ENCODE measurements at places on chromosomes 16 and 17. TPM values are rescaled to one million over a fixed set of nuclear protein-coding genes. Genes with fewer than 3 reads are reported as not detected.

- DNase-seq: no peak
Measured at GRCh38 chr17:27446569-27447301, 9.5 kb upstream of the KSR1 start.

The TUBB3 gene
- 0.48 TPM for total RNA-seq

DNA sequence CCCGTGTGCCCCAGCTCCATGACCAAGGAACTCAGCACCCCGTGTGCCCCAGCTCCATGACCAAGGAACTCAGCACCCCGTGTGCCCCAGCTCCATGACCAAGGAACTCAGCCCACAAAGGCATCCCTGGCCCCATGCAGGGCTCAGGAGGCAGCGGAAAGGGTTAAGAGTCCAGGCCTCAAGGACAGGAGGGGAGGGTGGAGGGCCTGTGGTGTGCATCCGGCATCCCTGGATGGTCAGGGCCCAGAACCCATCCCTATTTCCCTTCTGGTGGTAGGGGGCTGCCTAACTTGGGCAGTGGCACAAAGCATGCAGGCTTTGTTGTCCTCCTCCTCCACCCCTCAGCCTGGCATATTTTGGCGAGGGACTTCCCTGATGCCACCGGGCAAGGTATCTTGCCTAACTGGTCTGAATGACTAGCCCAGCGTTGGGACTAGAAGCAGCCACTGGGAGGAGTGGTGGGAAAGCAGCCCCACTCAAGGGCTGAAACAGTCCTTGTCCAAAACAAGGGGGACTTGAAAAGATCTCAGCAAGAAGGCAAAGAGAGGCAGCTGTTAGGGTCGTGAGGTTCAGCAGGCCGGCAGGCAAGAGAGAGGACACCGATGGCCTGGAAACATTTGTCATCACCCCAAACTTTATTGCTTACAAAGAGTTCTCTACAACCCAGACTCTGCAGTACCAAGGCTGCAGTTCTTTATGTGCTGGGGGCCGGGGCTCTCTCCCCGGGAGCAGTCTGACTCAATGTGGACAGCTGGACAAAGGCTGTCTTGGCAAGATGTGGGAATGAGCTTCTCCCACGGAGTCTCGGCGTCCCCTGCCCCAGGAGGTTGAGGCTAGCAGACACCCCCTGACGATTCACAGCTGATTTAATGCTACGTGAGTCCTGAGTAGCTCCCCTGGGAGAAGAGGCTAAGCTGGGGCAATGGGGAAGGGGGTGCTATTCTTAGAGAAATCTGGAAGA is 902 bp upstream of the SPATA32 start:
- DNase-seq: no peak

- no peak for DNase-seq
Measured at GRCh38 chr17:49978501-49978900, 9.5 kb downstream of the DLX4 start.

- DNase-seq: no peak
Measured at GRCh38 chr17:37756051-37756450, 11.2 kb upstream of the HNF1B start.

DNA sequence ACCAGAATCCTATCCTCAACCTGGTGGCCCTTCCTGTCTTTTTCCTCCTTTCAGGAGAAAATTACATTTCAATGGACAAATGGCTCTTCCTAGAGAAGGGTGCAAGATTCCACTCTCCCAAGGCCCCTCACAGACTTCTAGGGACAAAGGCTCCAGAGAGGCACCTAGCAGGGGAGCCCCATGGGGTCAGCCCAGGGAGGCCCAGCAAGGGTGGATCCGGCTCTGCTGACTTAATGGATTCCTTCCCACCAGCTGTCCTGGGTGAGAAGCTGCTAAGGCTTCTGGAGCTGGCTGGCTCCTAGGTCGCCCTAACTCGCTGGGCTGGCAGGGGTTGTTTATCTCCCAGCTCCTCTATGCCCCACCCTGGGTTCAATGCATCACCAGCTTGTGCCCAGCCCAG is 152.4 kb downstream of the ZNF423 start:
- no peak for DNase-seq

GRCh38 chr16:1261131-1261892 is 5.4 kb downstream of the TPSD1 start:
- DNase-seq: no peak

The CLDN7 gene
- 3.8 TPM for total RNA-seq

DNA sequence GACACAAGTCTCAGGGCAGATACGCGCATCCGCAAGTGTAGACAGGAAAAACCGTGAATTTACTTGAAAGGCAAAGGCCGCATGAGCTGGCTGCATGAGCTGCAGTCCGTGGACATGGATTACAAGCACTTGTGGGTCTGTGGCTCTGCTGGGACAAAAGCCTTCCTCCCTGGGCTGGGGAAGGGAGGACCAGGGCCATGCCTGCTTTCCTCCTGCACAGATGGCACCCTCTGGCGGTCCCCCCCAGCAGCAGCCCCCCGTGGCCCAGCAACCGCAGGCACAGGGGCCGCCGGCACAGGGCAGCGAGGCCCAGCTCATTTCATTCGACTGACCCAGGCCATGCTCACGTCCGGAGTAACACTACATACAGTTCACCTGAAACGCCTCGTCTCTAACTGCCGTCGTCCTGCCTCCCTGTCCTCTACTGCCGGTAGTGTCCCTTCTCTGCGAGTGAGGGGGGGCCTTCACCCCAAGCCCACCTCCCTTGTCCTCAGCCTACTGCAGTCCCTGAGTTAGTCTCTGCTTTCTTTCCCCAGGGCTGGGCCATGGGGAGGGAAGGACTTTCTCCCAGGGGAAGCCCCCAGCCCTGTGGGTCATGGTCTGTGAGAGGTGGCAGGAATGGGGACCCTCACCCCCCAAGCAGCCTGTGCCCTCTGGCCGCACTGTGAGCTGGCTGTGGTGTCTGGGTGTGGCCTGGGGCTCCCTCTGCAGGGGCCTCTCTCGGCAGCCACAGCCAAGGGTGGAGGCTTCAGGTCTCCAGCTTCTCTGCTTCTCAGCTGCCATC is 1.7 kb upstream of the MRPL12 start:
- no peak for DNase-seq

The SMARCE1 gene
- total RNA-seq: 99.7 TPM

The KRT12 gene
- not detected for total RNA-seq

GRCh38 chr17:43976963-43977837 is 23.5 kb upstream of the PYY start:
- no peak for DNase-seq

The RCVRN gene
- total RNA-seq: not detected

DNA sequence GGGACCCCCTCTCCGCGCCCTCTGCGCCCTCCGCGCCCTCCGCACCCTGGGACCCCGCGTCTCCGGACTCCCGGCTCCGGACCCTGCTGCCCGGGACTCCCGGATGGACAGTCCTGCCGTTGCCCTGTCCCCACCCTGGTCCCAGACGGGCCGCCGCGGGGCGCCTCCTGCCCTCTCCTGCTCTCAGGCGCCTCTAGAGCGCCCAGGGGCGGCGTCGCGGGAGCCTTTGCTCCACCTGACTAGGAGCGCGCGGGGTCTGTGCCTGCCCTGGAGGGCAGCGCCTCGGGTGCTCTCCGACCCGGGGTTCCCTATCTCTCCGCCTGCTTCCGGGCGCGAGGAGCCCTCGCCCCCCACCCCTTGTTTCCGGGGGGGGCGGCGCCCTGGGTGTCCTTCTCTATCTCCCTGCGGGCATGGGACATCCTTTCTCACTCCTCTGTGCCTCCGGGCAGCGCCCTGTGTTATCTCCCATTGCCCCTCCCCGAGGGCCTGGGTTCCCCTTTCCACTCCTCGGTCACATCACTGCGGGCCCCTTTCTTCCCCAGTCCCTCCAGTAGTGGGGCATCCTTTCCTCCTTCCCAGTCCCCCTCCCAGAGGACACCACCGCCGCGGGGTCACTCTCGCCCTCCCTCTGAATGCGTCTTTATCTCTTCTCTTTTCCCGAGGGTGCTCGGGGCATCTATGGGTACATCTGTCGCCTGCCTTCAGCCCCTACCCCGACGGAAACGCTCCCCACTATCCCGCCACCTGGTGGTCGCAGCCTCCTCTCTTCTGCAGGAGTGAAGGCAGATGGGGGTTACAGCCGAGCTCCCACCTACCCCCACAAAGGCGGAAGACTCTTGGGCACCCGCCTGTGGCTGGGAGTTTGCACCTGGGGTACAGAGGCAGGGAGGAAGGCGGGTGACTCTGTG is 875 bp downstream of the PRKCB start:
- peak; percentile 38 for DNase-seq

DNA sequence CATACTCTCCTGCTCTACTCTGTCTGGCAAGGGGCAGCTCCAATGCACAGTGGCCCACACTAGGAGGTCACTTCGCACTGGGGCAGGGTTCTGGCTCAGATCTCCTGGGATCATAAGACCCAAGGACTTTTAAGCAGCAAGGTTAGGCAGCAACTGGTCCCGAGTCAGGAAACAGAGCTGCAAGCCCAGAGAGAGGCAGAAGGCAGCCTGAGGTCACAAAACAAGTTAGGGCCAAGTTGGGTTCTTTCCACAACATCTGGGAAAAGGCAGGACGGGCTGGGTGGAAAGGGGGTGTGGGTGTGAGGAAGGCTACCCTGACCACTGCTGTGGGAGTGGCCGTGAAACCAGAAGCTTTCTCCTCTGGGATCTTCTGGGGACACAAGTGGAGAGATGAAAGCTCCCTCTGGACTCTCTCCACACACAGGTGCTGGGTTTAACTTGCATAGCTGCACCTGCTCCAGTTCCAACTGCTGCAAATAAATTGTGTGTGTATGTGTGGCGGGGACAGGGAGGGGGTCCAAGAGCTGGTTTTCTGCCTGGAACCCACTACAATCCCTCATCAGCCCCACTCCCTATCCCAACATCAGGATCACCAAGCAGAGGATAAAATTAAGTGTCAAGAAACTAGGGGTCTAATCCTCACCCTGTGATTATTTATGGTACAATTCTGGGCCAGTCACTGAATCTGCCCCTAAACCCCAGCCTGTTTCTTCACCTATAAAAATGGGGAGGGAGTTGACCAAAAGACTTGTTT is 8.0 kb upstream of the TSPOAP1 start:
- no peak for DNase-seq

- peak; percentile 24 for DNase-seq
Measured at GRCh38 chr16:74309789-74310781, 13.5 kb downstream of the PSMD7 start.

GRCh38 chr17:75909812-75910274 is 5.2 kb upstream of the MRPL38 start:
- DNase-seq: no peak

The FGF11 gene
- total RNA-seq: 41.8 TPM

GRCh38 chr16:84717484-84717883 is 17.7 kb downstream of the USP10 start:
- DNase-seq: no peak

DNA sequence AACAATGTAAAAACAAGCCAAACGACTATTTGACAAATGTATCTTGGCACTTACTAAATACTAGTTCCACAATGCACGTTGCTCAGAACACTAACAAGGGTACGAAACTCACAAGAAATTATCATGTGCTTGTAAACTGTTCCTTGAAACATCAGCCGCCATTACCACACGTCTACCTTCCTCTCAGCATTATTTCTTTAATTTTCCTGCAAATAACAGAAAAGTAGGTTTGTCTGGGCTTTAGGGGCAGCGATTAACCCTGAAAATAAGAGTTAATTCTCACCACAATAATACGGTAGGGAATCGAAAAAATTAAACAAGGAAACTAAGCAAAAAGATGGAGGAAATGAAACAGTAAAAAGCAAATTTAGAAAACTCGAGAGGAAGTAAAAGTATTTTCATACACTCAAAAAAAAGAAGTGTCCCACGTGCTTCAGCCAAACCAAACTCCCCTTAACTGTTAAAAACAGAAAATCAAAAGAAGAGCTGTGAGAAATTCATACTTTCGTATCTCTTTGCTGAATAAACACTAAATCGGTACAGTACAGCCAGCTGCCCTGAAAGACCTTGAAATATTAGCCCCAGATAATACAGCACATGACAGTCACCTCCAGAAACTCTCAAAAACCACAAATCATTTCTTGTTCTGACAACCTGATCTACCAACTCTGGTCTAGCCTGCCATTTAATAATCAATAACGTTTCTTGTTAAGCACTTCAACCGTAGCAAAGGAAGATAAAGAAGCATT is 1.2 kb downstream of the ARHGAP17 start:
- no peak for DNase-seq

DNA sequence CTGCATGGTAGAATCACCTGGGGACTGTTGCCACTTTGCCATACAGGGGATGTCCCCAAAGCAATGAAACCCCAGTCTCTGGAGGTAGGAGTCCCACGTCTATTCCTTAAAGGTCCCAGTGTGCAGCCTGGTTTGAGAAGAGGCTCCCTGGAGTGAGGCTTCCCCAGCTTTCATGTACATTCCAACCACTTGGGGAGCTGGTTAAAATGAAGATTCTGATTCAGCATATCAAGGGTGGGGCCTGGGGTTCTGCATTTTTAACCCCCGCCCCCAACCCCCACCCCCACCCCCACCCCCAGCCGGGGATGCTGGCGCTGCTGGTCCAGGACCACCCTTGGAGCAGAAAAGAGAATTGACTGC is 241.2 kb downstream of the FOXL1 start:
- DNase-seq: no peak

The ABCC12 gene
- not detected for total RNA-seq

- peak; percentile 63 for DNase-seq
Measured at GRCh38 chr17:44865231-44865660, 17.6 kb downstream of the HIGD1B start.

GRCh38 chr16:4089811-4090301 is 26.4 kb downstream of the ADCY9 start:
- DNase-seq: no peak

The DYNLRB2 gene
- total RNA-seq: 1.2 TPM

DNA sequence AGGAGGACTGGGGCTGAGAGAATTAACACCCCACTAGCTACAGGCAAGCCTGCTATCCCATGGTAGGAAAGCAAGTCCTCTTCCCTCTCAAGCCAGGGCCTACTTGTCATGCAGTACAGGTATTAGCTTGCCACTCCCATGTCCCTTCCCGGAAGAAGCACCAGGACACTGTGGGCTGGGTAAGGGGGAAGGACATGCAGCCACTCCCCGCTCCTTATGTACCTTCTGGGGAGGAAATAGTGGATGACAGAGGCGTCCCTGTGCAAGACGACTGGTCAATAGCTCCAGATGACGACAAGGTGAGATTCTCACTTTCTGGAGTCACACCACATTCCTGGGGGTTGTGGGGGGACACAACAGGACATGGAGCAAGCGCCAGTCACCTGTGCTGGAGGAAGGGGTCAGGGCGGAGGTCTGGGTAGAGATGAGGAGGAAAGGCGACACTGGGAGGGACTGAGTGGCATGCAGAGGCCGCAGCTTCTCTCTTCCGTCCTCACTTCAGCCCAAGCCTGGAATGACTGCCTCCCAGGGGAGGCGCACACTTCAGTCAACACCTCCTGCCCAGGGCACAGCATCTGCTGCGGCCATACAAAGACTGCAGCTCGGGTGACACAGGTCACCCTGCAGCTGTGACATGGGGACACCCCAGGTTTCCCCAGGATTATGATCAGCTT is 15.1 kb upstream of the FOXJ1 start:
- DNase-seq: no peak

GRCh38 chr17:2374549-2375285 is 26.1 kb downstream of the MNT start:
- no peak for DNase-seq

DNA sequence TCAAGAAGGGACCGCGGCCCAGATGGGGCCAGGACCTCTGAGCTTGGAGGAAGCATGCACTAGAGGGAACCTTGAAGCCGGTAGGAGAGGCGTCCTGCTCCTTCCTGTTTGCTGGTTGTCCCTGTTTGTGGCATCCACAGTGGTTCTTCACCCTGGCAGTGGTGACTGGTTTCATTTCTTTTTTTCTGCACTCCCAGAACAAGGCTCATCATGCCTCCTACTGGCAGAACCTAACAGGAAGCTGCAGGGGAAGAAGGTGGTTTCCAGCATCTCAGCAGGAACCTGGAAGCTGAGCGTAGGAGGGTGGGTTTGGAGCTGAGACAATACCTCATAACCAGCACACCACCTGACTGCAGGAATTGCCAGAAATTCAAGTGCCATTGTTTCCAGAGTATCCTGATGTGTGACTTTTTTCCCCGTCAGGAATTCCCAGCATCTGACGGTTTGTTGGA is 5.8 kb downstream of the TMEM231 start:
- no peak for DNase-seq

The PLCG2 gene
- 1.5 TPM for total RNA-seq

Measured in naive thymus-derived CD4-positive, alpha-beta T cell (primary cell).